ENCODE measurements at places on chromosomes 12 and 14.
A peak's percentile ranks its signal among the peaks of the same experiment; 100 is the strongest.

GRCh38 chr14:60777856-60778578, 43.5 kb downstream of the MNAT1 start:
- no peak for DNase-seq

- DNase-seq, result no peak
These were observed 53.8 kb upstream of the CCDC196 start for GRCh38 chr14:66432334-66432733.

DNA sequence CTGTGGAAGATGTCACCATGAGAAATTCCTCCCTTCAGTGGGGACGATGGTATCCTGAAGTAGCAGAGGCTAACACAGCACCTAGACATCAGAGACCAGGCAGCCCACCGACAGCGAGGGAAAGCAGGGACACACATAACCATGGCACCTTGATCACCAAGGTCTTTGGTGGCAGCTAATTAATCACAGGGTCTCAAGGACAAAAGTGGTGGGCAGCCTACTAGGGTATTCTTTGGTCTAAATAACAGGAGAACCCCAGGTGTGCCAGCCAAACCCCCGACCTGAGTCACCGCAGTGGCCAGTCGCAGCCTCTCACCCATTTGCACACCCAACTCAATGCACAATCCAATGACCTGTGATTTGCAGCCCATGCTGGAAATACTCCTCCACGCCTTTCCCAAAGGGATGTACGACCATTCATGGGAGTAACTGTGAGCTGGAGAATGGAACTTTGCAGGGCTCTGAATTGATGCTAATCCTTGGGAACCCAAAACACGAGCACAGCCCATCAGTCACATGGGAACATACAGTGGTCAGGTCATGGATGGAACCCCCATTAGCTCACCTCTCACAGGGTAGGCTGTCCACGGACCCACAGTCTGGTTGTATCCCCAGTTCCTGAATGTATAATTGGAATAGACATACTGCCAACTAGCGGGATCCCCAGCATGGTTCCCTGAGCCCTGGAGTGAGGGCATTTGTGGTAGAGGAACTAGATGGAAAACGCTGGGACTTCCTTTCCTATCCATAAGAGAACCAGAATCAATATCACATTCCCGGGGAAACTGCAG, 58.7 kb upstream of the C14orf180 start:
- DNase-seq, result no peak

DNA sequence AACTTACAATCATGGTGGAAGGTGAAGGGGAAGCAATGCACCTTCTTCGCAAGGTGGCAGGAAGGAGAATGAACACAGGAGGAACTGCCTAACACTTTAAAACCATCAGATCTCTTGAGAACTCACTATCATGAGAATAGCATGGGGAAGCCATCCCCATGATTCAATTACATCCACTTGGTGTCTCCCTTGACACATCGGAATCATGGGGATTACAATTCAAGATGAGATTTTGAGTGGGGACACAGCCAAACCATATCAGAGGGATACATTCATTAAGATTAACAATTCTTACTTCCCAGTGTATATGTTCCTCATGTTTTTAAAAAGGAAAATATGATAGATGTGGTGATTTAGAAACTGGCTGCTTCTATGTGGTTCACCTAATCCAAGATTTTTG, 117.9 kb downstream of the PDE3A start:
- DNase-seq, result no peak

DNA sequence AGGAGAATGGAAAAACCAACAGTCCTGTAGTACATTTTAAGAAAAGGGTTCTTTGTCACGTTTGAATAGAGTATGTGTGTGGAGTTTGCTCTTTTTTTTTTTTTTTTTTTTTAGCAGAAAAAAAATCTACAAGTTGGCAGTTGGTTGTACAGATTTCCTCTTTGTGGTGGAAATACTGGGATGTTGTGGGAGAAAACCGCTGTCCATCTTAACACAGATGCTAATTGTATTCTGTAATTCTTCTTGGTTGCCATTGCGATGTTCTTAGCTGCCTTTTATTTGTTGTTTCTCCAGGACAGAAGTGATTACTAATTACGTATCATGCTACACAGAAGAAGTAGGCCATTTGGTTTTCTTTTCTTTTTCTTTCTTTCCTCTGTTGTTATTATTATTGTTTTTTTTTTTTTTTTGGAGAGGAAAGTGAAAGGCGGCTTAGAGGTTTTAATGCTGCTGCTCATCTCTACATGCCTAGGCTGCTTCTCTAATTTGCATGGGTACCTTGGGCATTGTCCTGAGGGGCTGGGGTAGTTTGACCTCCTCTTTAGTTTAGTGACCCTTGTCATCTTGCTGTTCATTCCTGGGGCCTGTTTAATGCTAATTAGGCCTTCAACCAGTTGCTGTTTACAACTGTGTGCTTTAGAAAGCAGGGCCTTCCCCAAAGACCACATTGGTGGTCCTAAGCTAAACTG, 94.7 kb downstream of the TMTC2 start:
- DNase-seq, result no peak

GRCh38 chr14:105836730-105837129, 310.3 kb downstream of the TMEM121 start:
- DNase-seq, result no peak

- DNase-seq, result peak; percentile 13
These were observed 722 bp downstream of the TMED8 start for GRCh38 chr14:77375973-77376770.

- DNase-seq, result no peak
These were observed 342.0 kb downstream of the NPAS3 start for GRCh38 chr14:33280646-33281045.

GRCh38 chr14:73025544-73025943, 1.4 kb downstream of the ZFYVE1 start:
- DNase-seq, result no peak

GRCh38 chr12:119841433-119842210, 35.5 kb downstream of the CIT start:
- DNase-seq, result no peak

DNA sequence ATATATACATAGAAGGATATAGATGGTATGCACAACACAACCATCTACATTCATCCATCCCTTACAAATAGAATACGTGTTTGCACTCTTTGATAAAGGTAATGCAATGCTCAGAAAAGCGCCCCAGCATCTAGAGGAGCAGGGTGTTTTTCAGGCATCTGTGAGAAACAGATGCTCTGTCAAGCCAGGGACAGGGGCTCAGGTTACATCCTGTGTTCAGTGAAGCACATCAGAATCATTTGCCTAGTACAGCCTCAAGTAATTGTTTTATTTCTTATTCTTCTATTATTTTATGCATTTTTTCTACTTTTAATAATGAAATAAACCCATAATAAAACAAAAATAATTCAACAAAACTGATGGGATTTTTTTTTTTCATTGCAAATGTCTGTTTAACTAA, 50.5 kb upstream of the HIF1A start:
- DNase-seq, result no peak

DNA sequence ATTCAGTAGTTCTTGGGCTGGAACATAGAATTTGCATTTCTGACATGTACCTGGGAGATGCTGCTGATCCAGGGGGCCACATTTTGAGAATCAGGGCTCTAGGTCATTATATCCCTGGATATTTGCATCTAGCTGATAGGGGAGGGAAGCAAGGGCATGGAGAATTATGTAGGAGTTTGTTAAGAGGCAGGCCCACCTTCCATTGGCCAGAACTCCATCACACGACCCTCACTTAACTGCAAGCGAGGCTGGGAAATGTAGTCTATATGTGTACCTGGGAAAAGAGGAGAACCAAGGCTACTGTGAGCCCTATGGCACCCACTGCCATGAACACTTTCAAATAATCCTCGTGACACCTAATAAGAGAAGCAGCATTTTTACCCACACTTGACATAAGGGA, 657.6 kb downstream of the MED13L start:
- DNase-seq, result no peak

DNA sequence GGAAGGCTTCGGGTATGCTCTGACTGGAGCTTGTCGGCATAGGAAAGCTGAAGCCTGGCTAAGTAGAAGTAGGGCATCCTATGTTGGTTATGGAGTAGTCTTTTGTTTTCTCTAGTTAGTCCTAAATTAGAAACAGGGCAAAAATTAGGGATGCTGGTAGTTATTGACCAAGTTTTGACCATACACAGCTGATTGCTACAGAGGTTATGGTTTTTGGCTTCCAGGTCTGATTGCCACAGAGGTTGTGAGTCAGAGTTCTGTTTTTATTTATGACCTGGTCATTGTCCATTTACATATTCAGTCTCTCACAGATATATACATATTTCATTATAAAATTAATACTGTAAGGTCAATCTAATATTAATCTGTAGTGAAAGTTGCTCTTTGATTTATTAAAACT, 219.2 kb downstream of the FSCB start:
- no peak for DNase-seq

DNA sequence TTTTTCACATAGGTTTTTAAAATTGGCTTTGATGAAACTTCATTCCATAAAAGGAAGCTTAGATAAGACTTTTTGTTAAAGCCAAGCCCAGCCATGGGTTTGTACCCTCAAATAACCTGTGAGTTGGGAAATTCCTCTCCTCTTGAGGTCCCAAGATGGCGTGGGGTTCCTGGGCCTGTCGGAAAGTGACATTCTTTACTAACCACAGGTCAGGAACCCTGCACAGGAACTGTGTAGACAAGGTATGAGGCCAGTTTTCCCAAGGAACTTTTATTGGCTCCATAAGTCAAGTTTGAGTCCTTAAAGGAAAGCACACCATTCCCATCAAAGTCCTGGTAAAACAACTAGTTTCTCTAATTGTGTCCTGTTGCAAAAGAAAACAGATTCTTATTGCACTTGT, 65.0 kb upstream of the AMN start:
- no peak for DNase-seq

DNA sequence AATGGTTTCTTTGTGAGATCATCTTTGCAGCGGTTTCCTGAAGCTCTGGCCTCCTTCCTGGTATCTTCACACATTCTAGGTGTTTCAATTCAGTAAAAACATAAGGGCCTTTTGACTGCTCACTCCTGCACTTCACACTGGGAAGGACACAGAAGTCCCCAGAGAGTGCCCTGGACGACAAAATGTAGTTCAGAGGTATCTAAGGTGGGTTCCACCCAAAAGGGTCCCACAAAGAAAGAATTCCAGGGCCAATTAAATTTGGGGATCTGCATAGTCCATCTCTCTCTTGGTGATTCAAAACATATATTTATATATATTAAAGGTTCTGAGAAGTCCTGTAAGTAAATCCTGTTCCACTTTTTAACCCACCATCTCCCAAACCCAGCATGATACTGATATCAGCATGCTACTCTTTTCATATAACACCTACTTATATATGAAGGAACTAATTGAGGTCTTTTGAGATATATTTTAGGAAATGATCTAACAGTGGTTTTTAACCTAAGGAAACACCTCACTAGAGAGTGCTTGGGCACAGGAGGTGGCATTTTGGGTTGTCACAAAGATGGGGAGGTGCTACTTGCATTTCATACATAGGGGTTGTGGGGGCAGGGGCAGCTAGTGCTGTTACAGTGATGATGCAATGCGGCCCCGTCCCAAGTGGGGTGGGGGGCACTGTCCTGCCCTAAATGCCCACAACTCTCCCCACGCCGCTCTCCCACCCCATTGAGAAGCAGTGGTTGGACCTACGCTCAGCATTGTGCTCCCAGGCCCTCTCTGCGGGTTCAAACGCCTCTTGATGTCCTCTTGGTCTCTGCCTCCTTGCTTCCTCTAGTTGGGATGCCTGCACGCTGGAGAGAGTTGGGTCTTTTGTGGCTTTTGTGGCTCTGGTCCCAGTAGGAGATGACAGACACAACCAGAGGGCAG, 109.4 kb downstream of the ARF6 start:
- DNase-seq, result peak; percentile 80

DNA sequence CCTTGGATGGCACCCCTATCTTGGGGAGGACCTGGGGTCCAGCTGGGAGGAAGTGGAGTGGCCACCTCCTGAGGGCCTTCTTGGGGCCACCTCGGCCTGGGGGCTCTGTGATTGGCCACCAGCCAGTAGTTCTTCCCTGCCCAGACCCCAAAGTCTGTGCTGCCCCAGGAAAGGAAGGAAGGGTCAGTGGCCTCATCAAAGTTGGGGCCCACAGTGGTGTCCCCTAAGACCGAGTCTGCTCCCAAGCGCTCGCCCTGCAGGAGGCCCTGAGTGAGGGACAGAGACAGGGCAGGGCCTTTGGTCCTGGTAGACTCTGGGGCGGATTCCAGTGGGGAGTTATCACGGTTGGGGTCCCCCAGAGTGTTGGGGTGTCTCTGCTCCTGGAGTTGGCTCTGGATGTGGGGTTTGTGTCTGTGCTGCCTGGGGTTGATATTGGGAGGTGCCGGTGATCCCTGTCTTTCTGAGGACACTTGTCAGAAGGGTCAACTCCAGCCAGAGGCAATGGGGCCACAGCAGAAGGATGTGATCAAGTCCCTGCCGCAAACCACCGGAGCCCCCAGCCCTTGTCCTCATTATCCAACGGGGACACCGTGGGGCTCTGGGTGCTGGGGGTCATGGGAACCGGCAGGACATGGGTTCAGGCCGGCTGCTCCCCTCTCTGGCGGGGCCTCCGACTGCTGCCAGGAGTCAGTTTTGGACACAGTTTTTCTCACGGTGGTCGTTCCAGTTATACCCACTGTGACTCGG, 364.3 kb downstream of the TMEM121 start:
- no peak for DNase-seq

DNA sequence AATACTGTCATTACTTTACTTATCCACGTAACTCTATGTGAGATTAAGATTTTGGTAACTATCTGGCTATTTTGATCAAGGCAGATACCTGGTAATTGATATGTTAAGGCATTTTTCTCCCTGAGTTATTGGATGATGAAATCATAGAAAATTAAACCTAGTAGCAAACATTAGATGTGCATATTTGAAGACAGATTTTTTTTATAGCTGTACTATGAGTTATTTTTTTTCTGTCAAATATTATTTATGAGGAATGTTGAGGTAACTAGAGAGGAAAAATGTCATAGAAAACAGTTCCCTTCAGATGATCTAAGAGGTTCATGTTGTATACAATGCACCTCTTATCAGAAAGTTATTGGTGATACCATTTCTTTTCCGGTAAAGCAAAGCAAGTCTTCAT, 64.9 kb upstream of the SLC38A2 start:
- DNase-seq, result no peak

- DNase-seq, result no peak
These were observed 166.7 kb downstream of the TMTC3 start for GRCh38 chr12:88308825-88309224.

All from CD4-positive, alpha-beta T cell treated with Interleukin-1 beta for 1 hour (primary cell).